Myocyte (in vitro differentiated cells): ENCODE measurements at places on chromosomes 16 and 17. TPM values are rescaled to one million over a fixed set of nuclear protein-coding genes. Genes with fewer than 3 reads are reported as not detected.

The NPIPA2 gene
- total RNA-seq = 0.67 TPM in 1 of 2 replicates, not detected in the other

The KRT17 gene
- 0.32 and 2.4 TPM in 2 replicates for total RNA-seq

The AP1G1 gene
- 56.2 and 60.6 TPM in 2 replicates for total RNA-seq

The SSTR5 gene
- total RNA-seq = 0.29 and 1.6 TPM in 2 replicates

The BCO1 gene
- not detected in 2 replicates for total RNA-seq

The HOXB4 gene
- 4.1 and 4.8 TPM in 2 replicates for total RNA-seq

The KRTAP1-1 gene
- 0.21 TPM in 1 of 2 replicates, not detected in the other for total RNA-seq

The IRX3 gene
- 67.1 and 109 TPM in 2 replicates for total RNA-seq

The PCGF2 gene
- 2.0 and 2.3 TPM in 2 replicates for total RNA-seq

- DNase-seq = peak; percentile 58
These were observed 36.1 kb downstream of the HIC1 start for GRCh38 chr17:2090804-2091534.

DNA sequence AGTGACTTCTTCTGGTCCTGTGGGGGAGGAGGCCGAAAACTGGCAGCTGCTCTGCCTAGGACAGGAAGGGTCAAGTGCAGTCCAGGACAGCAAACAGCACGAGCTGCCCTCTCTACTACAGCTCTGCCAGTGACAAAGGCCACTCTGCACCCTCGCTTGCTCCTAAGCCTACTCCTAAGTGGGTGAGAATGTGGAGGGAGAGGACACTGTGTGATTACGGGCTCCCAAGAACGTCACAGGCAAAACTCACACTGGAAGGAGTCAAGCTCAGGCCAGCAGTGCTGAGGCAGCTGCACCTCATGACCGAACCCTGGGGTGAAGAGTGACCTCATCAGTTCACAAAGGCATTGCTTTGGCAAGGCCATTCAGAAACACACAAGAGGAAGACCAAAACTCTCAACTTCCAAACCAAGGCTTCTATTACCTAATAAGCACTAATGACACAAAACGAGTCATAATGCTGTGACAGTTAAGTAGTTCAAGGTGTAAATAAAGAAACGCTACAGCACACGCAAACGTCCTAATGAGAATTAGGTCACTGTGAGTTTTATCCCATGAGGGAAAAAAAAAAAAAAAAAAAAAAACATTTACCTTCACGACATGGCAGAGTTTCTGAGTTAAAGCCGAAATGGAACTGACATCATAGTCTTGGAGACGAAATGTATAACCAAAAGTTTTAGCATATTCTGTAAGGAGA, 35.1 kb downstream of the MARF1 start:
- peak; percentile 47 for DNase-seq

GRCh38 chr16:21224800-21225199, 8.7 kb upstream of the ANKS4B start:
- DNase-seq = no peak

GRCh38 chr16:88352261-88353200, 30.2 kb upstream of the ZNF469 start:
- no peak for DNase-seq

DNA sequence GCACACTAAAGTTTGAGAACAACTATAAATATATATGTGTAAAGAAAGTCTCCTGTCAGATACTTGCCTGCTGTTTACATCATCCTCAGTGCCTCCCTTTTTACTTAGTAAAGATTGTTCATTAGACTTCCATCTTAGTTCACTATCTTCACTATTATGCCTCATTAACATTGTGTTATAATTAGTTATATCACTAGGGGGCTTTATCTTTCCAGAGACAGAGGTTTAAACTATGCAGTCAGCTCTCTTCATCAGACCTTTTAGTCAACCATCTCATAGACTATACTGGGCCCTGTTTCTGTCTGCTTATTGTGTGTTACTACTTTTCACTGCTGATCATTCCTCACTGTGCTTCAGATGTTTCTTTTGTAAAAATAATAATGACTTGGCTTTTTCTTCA, 630.8 kb upstream of the KIF2B start:
- no peak for DNase-seq

DNA sequence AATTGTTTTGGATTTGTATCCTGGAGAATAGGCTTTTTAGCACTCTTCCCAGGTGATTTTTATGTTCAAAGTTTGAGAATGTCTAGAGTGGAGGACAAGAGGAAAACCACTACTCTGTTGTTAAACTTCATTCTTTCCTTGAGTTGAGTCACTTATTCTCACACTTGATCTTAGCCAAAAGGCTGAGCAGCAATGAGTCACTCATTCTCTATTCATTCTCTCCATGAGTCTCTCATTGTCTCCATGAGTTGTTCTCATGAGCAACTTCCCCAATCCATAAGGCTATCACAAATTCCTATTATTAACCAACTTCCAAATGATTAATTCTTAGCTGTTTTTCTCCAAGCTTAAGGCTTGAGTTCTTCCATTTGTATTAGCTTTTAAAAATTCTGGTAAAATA, 1393.3 kb downstream of the CDH8 start:
- DNase-seq = no peak

GRCh38 chr16:86478779-86479178, 31.5 kb upstream of the FOXF1 start:
- no peak for DNase-seq
